H4 (cell line): ENCODE measurements at places on chromosomes 3 and 15. TPM values are rescaled to one million over a fixed set of nuclear protein-coding genes. Genes with fewer than 3 reads are reported as not detected.
A peak's percentile ranks its signal among the peaks of the same experiment; 100 is the strongest.

GRCh38 chr3:16848007-16848406 is 36.7 kb upstream of the PLCL2 start:
- no peak for DNase-seq

Gene SMAD6
- 3.4 and 4.7 TPM in 2 replicates for total RNA-seq

- DNase-seq: no peak
These were observed 263.2 kb downstream of the NR2F2 start for GRCh38 chr15:96593735-96594134.

- peak; percentile 66 for DNase-seq
These were observed 566 bp downstream of the ETV5 start for GRCh38 chr3:186108106-186108940.

GRCh38 chr15:99006904-99007495 is 592 bp downstream of the PGPEP1L start:
- DNase-seq: no peak

Gene MAP6D1
- 1.0 TPM in 1 of 2 replicates, not detected in the other for total RNA-seq

Gene C3orf52
- 2.0 and 3.0 TPM in 2 replicates for total RNA-seq

DNA sequence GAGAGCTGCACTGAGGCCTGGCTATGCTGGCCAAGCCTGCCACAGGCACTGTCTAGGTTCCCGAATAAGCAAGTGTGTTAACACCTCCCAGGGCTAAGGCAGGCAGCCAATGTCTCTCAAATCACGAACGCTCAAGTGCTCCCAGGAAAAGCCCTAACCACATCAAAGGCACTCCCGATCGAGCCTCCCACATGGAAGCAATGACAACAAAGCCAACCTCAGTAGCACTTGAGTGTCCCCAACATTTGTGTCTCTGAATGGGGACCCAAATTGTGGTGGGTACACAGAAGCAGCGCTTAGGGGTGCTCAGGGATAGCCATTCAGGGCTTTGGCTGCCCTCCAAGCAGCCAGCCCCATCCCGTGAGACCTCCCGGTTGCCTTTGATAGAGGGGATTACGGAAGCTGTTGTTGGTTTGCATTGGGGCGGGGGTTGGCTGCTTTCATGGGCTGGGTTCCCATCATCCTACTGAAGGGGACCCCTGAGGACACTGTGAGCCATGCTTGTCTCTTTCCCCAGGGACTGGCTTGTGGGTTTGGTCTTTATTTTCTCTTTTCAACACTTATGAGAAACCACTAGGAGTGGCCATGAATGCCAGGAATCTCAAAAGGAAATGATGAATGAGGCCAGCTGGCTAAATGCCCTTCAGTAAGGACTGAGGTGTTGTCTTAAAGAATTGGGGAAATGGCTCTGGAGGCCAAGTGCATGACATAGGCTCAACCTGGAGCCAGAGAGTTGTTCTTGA is 234.1 kb upstream of the FEZF2 start:
- DNase-seq: peak; percentile 84

Gene NAALADL2
- 1.6 and 1.7 TPM in 2 replicates for total RNA-seq

DNA sequence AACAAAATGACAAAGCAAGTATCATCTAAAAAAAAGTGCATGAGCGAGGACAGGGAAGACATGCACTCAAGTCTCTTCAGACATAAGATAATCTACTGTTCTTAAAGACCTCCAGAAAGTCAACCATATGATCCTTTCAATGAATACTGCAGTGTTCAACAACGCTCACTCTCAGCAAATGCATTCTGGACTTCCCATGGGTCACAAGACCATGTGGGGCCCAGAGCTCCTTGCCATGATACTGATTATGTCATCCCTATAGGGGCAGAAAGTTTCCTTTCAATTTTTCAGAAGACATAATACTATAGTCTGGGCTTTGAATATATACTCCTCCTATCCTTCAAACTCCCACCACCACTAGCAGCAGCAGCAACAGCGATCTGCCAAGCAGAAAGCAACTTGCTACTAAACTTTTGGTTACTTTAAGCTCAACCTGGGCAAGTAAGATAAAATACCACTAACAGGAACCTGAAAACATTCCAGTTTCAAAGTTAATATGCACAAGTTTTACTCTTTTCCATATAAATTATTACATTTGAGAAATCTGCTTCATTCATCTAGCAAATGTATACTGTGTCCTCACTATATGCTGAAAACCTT is 143.5 kb downstream of the ADAM10 start:
- DNase-seq: no peak

GRCh38 chr15:52280326-52281084 is 15.1 kb downstream of the MYO5C start:
- no peak for DNase-seq

GRCh38 chr3:59968513-59969045 is 918.8 kb upstream of the CFAP20DC start:
- DNase-seq: no peak

Gene TRH
- total RNA-seq: not detected in 2 replicates

GRCh38 chr15:90988296-90988695 is 6.0 kb downstream of the PRC1 start:
- DNase-seq: no peak

DNA sequence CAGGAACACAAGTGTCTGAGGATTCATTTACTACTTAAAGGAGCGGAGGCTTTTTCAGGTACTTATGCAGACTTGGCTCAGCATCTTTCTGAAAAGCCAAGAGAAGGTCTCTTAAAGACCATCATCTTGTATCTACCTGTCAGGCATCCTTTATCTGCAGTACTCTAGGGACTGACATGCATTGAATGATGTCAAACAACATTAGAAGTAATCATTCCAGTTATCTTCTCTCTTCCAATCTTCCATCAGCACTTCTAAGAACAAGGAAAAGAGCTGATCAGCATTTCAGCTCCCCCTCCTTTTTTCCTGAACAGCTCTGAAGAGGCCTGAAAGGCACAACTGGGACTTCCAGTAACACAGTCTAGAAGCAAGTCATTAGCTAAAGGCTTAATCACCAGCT is 214.8 kb downstream of the KCNH8 start:
- DNase-seq: no peak

- DNase-seq: no peak
These were observed 63.3 kb downstream of the RPLP1 start for GRCh38 chr15:69515926-69516325.

- DNase-seq: no peak
These were observed 1045.7 kb upstream of the CFAP20DC start for GRCh38 chr3:60095516-60095915.

Gene SSUH2
- total RNA-seq: 0.06 TPM in 1 of 2 replicates, not detected in the other

- DNase-seq: no peak
These were observed 30.9 kb downstream of the ZDHHC19 start for GRCh38 chr3:196180346-196180745.

- DNase-seq: no peak
These were observed 267.3 kb upstream of the ADAMTS9 start for GRCh38 chr3:64954995-64955636.

DNA sequence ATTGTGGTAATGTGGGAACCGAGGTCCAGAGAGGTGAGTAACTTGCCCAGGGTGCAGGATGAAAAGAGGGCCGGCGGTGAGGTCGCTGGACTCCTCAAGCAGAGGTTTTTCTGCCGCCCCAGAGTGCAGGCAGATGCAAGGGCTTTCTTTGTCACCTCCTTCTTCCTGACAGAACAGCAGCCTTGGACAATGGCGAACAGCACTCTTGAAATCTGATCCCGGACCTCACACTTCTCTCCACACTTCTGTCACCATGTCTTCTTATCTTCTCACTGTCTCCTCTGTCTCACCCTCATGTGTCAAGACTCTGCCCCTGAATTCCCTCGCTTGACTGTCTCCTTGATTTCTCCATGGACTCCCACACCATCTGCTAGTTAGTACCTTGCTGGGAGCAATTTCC is 15.4 kb upstream of the VPS8 start:
- DNase-seq: no peak

Gene CSK
- total RNA-seq: 21.7 and 22.7 TPM in 2 replicates

Gene ILDR1
- total RNA-seq: not detected in 2 replicates

GRCh38 chr3:116808725-116809124 is 99.1 kb downstream of the TUSC7 start:
- no peak for DNase-seq

DNA sequence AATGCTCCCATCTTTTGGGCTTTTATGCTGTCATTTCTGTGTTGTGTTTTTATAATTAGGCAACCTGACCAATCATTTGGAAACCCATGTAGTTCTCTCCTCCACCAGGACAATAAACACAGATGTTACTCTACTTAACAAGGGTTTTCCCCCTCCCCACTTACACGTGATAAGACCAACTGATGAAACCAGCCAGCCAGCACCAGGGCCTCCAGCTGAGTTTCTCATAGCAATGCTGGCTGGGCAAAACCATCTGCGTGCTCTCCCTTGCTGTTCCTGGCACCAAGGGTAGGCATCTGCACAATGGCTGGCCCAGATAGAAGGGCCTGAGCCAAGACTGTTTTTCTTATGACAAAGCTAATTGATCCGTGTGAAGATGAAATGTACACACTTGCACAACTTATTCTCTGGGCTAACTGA is 310.4 kb downstream of the PLCL2 start:
- peak; percentile 25 for DNase-seq

Gene SMCO1
- total RNA-seq: not detected in 2 replicates

GRCh38 chr3:103158183-103158582 is 723.4 kb downstream of the ZPLD1 start:
- no peak for DNase-seq

Gene PAK2
- 24.8 and 51.3 TPM in 2 replicates for total RNA-seq

- no peak for DNase-seq
These were observed 84.3 kb upstream of the TSC22D2 start for GRCh38 chr3:150323770-150324169.

- DNase-seq: no peak
These were observed 6.9 kb upstream of the SLC9A9 start for GRCh38 chr3:143855183-143855582.

Gene HOMER2
- total RNA-seq: 16.0 and 25.2 TPM in 2 replicates

Gene NT5DC2
- total RNA-seq: 44.5 and 46.9 TPM in 2 replicates

Gene FGD5
- 0.17 TPM in 1 of 2 replicates, not detected in the other for total RNA-seq

GRCh38 chr3:57066471-57066870 is 6.0 kb downstream of the SPATA12 start:
- DNase-seq: no peak

GRCh38 chr3:33046521-33046920 is 50.4 kb downstream of the GLB1 start:
- no peak for DNase-seq

- DNase-seq: no peak
These were observed 147.3 kb upstream of the TLE3 start for GRCh38 chr15:70244978-70245542.

Gene GPR62
- total RNA-seq: not detected in 2 replicates

GRCh38 chr3:157523814-157524213 is 20.6 kb upstream of the VEPH1 start:
- DNase-seq: no peak

- DNase-seq: peak; percentile 71
These were observed 9.1 kb upstream of the HPS3 start for GRCh38 chr3:149120051-149120972.

Gene MAPK6
- total RNA-seq: 54.7 and 62.8 TPM in 2 replicates

- DNase-seq: no peak
These were observed 240.0 kb upstream of the CFAP20DC start for GRCh38 chr3:59289831-59290230.

GRCh38 chr3:156140001-156140595 is 19.7 kb downstream of the KCNAB1 start:
- DNase-seq: no peak

Gene KLHDC8B
- 2.0 and 2.5 TPM in 2 replicates for total RNA-seq

GRCh38 chr15:71182522-71182921 is 67.3 kb downstream of the THSD4 start:
- DNase-seq: no peak

Gene GLDN
- total RNA-seq: 55.3 and 66.0 TPM in 2 replicates

- DNase-seq: no peak
These were observed 1.5 kb downstream of the SLC15A2 start for GRCh38 chr3:121895736-121896135.

- no peak for DNase-seq
These were observed 9.5 kb downstream of the TBC1D21 start for GRCh38 chr15:73882761-73883419.

GRCh38 chr15:49163678-49164077 is 6.4 kb upstream of the GALK2 start:
- no peak for DNase-seq

DNA sequence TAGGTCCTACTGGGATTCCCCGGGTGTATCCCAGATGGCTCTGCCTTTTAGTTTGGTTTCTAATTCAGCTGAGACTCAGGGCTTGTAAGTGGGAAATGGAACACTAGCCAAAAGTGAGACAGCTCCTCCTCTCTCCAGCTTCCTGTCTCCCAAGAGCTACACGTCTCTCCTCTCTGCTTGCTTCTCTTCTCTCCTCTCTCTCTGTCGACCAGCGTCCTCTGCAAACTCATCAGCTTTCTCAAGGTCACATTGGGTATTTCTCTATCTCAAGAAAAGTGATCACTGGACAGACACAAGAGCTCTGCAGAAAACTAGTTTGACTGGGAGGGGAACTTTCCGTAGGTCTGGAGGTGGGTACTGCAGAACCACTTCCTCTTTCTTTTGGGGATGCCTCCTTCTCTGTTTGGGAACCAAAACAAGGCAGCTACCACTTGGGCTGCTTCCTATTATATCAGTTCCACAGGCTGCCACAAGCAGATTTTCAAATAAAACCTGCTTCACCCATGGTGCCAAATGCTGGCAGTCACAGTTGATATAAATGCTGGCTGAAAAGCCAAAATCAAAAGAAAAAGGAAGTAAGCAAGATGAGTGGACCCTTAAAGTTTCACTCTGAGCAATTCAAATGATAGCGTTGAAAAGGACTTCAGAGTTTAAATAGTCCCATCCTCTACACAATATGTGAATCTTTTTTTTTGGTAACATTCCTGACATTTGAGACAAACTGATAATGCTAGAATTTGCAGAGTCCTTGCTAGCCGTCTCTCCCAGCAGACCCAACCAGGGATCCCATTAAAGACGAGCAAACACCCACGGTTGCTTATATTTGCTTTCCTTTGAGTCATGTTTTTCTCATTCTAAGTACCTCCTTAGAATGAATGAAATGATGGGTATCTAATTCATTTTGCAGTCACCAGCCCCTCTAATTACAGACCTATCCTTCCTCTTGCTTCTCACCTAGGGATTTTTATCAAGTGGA is 7.2 kb upstream of the DYNC1LI1 start:
- no peak for DNase-seq

- no peak for DNase-seq
These were observed 38.9 kb upstream of the KIF23 start for GRCh38 chr15:69375151-69375790.

GRCh38 chr3:196431181-196432136 is 768 bp downstream of the UBXN7 start:
- DNase-seq: peak; percentile 41

Gene RTP1
- 0.29 TPM in 1 of 2 replicates, not detected in the other for total RNA-seq

Gene DGKG
- total RNA-seq: 18.4 and 26.1 TPM in 2 replicates

DNA sequence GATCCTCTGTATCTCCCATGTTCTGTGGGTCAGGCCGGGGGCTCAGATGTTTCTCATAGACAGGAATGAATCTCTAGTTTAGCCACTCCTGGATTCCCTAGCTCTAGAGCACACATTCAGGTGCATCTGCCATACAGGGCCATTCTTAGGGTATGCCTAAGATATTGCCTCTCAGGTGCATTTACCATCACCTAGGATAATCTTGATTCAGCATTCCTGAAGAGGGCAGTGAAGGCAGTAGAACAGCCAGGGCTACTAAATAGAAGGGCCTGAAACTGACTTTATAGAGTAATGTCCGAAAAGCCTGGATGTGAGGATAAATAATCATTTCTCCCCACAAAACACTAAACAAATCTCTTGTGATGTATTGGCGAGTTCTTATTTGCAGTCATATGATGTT is 882.0 kb downstream of the AGBL1 start:
- DNase-seq: no peak
